ENCODE measurements at places on chromosomes 2 and 18. TPM values are rescaled to one million over a fixed set of nuclear protein-coding genes. Genes with fewer than 3 reads are reported as not detected.
A peak's percentile ranks its signal among the peaks of the same experiment; 100 is the strongest.

DNA sequence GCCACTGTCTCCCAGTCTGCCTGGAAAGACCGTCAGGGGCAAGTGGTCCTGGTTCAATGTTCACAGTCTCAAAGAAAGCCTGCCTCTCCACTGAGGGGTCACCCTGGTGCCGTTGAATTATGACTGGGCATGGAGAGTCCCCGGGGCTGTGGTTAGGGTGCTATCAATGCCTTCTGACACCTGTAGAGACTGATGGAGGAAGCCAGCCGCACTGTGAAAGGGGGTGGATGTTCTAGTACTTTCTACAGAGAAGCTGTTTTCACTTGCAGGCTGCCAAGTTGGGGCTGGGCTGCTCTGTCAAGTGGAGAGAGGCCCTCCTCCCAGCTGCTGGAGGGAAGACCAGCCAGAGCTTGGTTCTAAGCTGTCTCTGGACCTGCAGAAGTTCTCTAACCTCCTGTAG, 80.5 kb downstream of the BCL2L11 start:
- DNase-seq, result no peak

DNA sequence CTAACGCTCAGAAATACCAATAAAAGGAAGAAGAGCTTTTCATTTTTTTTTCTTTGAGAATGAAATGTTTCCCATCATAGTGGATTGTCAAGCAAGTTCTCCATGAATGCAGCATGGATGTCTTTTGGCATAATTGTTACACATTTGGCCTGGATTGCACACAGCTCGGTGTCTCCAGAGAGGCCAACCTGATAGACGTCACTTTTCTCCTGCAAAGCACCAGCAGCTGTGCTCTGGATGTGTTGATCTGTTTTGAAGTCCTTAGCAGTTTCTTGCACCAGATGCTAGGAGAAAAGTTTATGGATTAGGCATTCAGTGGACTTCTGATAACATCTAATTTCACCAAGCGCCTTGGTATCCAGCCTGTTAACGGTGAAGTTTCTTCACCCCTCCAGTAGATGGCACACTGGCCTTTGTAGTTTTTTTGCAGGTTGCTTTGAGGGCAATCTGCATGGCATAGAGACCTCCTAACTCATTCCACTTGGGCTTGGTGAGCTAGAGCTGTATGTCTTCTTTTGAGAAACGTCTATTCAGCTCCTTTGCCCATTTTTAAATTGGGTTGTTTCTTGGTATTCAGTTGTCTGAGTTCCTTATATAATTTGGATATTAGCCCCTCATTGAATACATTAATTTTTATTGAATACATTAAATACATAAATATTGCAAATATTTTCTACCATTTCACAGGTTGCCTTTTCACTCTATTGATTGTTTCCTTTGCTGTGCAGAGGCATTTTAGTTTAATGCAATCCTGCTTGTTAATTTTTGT, 59.7 kb downstream of the PTH2R start:
- no peak for DNase-seq

DNA sequence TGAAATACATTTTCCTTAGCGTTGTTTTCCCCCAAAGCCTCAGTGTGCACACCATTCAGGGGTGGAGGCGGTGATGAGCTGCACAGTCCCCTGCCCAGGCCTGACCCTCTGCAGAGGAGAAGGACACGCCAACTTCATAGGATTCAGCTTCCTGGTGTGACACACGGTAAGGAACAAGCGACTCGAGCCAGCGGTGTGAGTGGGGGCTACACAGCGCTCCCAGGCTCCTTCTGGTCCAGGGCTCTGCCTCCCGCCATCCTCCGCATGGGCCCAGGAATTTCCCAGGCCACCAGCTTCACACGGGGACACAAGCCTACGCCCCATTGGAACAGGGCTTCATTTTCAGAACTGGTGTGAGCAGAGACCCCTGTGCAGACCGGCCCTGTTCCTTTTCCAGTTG, 272.1 kb downstream of the HDAC4 start:
- no peak for DNase-seq

DNA sequence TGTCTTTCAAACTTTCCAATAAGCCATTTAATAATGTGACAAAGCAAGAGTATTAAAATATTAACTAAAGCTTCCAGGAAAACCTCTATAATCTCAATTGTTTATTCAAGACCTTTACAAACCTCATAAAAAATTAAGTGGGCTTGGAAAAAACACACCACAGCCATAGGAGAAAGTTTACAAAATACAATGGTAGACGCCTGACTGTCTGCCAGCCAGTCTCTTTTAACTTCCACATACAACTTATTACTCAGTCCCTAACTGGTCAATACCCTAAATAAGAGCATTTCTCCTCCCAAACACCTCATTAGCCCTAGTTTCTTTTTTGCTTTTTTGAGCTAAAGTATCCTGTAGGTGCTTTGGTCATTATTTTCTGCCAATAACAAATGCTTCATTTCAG, 247.4 kb upstream of the CYP26B1 start:
- DNase-seq, result no peak

Gene TUBB8B
- not detected for total RNA-seq

GRCh38 chr2:105609746-105610402, 134.8 kb upstream of the NCK2 start:
- no peak for DNase-seq

Gene LANCL1
- total RNA-seq, result 57.8 TPM

GRCh38 chr2:196459539-196459938, 180.0 kb upstream of the CCDC150 start:
- DNase-seq, result no peak

GRCh38 chr2:1652034-1652790, 92.1 kb downstream of the PXDN start:
- DNase-seq, result peak; percentile 33

Gene LYPD1
- total RNA-seq, result not detected

Gene LHCGR
- total RNA-seq, result 0.10 TPM

- no peak for DNase-seq
Measured at GRCh38 chr18:24530630-24531111, 70.2 kb downstream of the HRH4 start.

Gene CDK15
- 0.30 TPM for total RNA-seq

DNA sequence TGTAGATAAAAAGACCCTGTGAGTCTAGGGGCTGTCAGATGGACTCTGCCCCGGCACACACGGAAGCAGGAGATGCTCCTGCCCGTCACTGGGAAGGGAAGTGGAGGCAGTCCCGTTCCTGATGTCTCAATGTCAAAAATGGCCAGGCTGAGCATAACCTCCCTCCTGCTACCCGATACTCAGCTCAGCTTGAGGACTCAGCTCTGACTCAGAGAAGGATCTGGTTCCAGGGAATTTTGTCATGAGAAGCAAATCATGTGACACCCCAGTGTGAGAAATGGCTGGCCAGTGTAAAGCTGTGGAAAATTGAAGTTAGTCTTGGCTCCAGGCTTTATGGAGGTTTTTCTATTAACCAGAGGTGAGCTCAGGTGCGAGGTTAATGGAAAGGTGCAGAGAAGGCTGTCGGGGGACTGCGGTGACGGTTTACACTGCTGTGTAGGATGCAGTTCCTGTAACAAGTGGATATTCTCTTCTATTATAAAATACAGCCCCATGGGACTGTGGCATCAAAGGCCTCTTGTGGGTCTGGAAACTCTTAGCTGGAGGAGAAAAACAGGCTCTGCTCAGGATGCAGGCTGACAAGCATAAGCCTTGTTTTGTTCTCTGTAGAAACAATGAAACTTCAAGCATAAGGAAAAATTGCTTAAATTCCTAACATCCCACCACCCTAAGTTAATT, 24.7 kb upstream of the AGAP1 start:
- no peak for DNase-seq

GRCh38 chr18:42030586-42031182, 75.7 kb downstream of the PIK3C3 start:
- DNase-seq, result no peak

- DNase-seq, result no peak
Measured at GRCh38 chr2:162022290-162022945, 51.6 kb downstream of the DPP4 start.

- no peak for DNase-seq
Measured at GRCh38 chr2:86815611-86816010, 24.9 kb upstream of the CD8A start.

Gene FEV
- total RNA-seq, result not detected

- peak; percentile 31 for DNase-seq
Measured at GRCh38 chr2:174337337-174338146, 2.8 kb downstream of the SP9 start.

- DNase-seq, result no peak
Measured at GRCh38 chr2:238487652-238488346, 61.1 kb downstream of the ASB1 start.

Gene FAP
- total RNA-seq, result 1.3 TPM

DNA sequence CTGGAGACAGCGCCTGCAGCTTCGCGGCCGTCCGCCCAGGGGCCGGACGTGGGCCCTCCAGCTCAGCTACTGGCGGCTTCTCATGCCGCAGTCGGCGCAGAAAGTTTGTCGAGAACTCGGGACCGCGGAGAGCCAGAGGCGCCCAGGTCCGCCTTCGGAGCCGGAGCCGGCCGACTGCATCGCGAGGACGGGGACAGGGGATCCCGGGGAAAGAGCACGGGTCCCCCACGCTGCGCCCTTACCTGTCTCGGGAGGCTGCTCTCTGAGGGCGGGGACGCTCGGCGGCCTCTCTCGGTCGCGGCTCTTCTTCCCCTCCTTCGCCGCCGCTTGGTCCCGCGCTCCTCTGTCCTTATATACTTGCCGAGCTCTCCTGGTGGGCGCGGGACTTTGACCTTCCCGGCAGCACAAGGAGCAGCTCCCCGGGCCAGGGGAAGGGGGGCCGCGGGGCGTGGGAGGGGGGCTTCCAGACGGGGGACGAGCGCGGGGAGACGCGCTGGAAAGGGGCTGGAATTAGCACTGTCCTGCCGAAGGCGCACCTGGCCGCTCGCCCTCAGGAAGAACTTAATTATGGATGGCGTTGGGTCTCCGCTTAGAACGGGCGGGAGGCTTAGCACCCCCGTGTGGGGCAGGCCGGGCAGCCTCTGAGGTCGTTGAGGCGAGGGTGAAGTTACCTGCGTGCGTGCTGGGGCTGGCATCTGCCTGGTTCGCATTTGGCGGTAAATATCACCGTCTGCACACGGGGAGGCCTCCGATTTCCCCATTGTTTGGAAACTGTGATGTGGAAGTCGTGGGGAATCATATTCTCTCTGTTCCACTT, at the start of gene POMC:
POMC (minus strand) TSS at position 325 of the 817 bp plus-strand sequence. CDS start 3,808 bp downstream, outside the sequence.
- peak; percentile 48 for DNase-seq

GRCh38 chr2:202589582-202589949, 45.2 kb upstream of the FAM117B start:
- DNase-seq, result no peak

- DNase-seq, result no peak
Measured at GRCh38 chr2:172811027-172811426, 75.4 kb downstream of the RAPGEF4 start.

DNA sequence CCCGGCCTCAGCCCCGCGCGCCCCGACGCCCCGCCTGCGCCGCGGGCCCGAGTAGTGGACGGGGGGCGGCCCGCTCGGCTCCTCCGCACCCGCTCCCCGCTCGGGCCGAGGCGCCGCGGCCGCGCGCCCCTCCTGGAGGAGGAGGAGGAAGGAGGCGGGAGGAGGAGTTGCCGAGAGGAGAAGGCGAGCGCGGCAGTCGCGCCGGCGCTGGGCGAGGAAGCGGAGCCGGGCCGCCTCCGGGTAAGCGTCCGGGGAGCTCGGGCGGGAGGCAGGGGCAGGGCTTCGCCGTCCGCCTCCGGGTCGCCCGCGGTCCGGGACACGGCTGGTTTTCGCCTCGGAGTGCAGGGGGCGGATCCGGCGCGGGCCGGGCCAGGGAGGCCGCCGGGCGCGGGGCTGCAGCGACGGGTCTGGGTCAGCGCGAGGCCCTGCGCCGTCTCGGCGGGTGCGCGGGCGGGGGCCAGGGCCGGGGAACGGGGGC, at the start of gene SOCS6:
SOCS6 (plus strand) TSS at position 195 of the 478 bp plus-strand sequence. CDS start 35,624 bp downstream, outside the sequence.
- peak; percentile 81 for DNase-seq

DNA sequence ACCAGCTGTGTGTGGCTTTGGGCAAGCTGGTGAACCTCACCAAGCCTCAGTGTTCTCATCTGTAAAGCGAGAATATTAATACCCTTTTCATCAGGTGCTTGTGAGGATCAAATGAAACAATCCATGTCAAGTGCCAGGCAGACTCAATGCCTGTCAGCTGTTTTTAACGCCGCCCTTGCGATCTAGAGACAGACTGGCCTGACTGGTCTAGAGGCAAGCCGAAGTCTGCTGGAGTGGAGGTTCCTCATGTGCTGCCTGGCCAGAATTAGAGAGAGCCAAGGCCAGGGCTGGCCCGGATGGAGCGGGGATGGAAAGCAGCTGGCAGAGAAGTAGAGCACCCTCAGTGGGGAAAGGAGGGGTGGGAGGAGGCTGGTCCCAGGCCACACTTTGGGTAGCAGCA, 74.5 kb upstream of the B3GNT7 start:
- peak; percentile 80 for DNase-seq

DNA sequence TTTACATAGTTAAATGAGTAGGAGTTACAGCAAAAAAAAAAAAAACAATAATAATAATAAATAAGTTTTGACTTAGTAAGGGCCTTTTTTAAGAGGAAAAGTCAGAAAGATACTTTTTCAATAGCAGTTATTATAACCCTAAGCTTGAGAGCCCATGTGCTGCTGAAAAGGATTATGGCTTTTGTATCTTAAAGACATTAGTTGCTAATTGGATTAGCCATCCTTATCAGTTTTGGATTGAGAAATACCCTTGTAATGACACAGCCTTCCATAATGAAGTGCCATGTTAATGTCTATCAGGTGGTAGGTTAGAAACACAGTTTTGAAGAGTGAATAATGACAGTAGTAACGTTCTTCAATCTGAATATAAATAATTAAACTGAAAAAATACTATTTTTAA, 554.0 kb downstream of the RIT2 start:
- DNase-seq, result no peak

DNA sequence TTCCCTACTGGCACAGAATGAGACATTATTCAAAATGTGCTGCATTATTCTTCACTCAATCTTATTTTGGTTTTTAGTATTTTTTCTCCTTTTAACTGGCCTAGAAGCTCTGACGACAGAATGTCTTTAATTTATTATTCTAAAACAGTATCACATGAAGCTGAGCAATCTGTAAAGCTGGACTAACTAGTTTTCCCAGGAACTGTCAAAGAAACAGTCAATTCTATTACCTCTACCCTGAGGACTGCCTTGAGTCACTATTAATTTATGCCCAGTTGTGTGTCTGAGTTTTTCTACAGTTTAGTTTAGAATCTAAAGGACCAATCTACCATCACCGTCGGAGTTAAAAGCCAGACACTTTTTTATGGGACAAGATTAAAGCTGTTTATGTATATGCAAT, 31.6 kb downstream of the MBD2 start:
- DNase-seq, result no peak

Gene SH3RF3
- 7.4 TPM for total RNA-seq

Gene NDC80
- total RNA-seq, result 0.50 TPM

Gene PRR30
- not detected for total RNA-seq

- no peak for DNase-seq
Measured at GRCh38 chr2:63735263-63735662, 106.4 kb upstream of the UGP2 start.

DNA sequence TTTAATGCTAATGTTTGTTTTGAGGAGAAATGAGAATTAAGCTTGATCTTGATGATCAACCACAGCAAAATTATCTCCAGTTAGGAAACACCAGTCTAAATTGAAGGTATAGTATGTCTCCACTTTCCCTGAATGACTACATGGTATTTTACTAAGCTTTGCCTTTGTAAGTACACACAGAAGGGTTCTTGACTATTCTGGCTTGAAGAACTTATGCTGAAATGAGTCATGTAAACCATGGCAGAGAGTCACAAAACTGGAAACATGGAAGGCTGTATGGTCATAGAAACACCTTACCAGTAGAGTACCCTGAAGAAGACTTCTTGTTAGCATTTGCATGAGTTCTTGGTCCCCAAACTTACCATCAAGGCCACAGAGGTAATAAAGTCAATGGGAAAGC, 250.5 kb downstream of the SLC8A1 start:
- no peak for DNase-seq

Data from left ventricle myocardium superior (tissue), 1 donor.